Umbilical cord (tissue), 2 donors: ENCODE measurements at places on chromosomes 3 and 15.

DNA sequence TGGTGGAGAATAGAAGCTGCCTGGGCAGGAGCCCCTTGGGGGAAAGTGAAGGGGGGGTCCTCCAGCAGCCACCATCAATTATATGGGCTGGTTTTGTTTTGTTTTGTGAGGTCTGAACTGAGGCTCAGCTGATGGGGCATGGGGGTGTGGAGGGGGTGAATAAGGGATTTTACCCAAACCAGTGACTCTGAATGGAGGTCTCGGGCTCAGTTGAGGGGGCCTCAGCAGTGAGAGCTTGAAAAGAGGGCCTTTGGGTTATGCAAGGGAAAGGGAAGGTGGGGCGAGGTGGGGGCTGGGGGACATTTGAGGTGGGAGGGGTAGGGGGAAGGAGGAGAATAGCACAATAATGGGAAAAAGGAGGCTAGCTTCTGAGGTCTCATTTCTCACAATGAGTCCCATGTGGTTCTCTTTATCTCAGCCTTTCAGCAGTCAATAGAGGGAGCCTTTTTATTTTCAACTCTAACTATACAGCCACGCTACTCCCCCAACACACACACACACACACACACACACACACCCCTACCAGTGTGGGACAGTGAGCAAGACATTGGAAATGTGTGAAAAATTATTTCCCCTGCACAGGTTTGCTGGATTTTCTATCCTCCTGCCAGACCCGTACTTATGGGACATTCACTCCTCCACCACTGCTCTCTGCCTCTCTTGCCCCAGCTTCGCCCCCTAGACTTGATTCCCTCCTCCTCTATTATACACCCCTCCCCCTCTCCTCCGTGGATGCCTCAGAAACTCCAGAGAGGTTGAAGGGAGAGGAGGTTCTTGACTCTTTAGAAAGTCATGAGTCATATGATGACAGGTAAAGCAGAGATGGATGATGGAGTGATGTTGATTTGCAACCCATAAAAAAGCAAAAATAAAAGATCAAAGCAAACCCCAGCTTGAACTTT is 96.0 kb downstream of the GTPBP8 start:
- DNase-seq: no peak

- DNase-seq: no peak
Observed at GRCh38 chr15:53401503-53401902, 358.0 kb downstream of the WDR72 start.

DNA sequence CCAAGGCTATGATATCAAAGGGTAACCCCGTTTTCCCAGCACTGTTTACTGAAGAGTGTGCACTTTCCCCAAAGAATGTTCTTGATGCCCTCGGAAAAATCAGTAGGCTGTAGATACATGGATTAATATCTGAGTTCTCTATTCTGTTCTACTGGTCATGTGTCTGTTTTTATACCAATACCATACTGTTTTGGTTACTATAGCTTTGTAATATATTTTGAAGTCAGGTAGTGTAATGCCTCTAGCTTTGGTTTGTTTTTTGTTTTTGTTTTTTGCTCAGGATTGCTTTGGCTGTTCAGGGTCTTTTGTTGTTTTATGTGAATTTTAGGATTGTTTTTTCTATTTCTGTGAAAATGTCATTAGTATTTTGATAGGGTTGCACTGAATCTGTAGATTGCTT is 95.1 kb downstream of the PLD1 start:
- no peak for DNase-seq

DNA sequence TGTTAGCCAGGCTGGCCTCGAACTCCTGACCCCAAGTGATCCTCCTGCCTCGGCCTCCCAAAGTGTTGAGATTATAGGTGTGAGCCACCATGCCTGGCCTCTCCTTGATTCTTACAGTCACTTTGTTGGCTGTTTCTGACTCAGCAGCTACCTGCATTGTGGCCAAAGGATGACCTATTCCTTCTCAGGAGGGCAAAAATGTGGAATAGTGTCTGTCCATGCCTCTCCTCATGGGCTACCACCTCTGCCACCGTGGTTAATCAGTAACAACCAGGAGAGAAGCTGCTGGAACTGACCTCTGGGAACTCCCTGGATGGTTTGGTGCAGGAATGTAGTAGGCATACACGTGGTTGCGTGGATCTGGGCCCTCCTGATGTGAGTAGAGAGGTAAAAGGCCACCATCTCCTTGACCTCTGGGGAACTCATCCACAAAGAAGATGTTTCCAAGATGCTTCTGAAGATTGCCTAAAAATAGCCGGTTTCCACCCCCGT is 63.3 kb downstream of the FLNB start:
- no peak for DNase-seq

GRCh38 chr3:104546301-104546700 is 820.4 kb upstream of the ALCAM start:
- peak; percentile 82 for DNase-seq

- DNase-seq: no peak
Observed at GRCh38 chr3:35594739-35595138, 44.6 kb upstream of the ARPP21 start.

GRCh38 chr3:166607933-166608521 is 770.8 kb upstream of the BCHE start:
- no peak for DNase-seq

DNA sequence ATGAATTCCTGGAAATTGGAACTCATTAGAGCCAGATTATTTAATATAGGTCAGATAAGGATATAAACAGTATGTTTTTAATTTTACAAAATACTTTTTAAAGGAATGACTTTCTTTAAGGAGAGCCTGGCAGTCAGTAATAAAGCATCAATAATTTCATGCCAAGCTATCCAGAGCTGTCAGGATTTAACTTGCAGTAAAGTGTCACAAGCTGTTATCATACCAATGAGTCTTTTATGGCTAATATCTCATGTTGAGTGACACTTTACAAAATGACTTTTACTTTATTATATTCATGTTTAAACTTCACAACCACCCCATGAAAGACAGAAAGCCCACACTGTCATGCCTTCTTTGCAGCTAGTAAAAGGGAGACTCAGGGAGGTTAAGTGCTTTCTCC is 72.9 kb upstream of the C3orf49 start:
- no peak for DNase-seq

DNA sequence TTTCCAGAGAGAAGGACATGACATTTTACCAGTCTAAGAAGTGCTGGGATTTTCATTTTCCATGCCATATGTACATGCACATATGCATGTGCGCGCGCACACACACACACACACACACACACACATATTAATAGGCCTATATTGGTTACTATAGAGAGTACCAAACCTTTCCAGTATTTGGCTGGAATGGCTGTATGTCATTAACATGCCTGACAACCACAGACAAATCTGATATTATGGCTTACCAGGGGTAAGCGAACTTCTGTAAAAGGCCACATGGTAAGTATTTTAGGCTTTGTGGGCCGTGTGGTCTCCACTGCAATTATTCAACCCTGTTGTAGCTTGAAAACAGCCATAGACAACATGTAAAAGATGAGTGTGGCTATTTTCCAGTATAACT is 97.2 kb upstream of the TSPAN3 start:
- no peak for DNase-seq

DNA sequence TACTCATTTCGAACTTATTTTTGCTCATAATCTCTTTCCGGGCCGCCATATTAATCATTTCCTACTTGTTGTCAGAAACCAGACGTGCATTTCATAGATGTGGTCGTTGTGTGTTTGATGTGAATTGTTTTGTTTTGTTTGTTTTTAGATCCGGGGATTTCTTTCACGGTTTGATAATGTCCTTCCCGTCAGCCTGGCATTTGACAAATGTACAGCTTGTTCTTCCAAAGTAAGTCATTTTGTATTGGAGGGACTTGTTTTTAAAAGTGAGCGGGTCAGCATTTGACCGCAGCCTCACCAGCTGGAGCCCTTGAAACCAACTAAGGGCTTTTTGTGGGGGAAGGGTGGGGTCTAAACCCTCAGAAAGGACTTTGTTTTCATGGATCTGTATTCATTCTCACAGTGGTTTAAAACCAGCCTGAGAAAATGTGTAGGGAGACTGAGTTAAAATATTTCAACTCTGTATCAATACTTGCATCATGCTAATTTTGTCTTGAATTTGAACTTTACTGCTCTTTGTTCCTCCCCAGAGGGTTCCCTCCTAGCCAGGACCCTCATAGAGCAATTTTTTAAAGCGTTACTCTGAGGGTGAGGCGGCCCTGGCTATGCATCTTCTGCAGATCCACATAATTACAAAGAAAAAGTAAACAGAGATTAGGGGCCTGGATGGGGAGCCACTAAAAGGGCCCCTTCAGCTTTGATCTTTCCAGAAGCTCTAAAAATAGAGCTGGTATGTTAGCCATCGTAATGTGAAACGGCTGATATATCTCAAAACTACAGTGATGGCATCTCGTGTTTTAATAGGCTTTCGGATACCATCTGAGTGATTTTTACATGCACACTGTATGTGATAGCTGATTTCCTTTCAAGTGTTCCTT is 107.9 kb downstream of the ATG7 start:
- DNase-seq: peak; percentile 85

DNA sequence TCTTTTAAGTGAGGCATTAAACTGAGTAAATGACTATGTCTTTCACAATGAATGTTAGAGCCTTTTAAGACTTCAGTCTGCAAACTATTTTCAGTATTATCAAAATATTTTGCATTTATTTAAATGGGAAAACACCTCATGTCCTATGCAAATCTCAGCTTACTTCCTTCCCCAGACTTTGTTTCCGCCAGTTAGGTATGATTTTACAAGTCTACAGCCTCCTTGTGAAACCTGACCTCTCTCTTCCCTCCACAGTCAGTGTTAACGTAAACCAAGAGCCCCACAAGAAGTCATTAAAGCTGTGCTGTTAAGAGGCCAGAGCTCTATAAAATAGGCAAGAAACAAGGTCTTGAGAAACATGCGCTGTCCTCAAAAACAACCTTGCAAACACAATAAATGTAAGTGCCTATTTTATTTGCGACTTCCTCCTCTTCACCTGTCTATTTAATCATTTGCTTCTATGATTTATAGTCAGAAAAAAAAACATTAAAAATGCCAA is 48.3 kb downstream of the PRTG start:
- peak; percentile 58 for DNase-seq

DNA sequence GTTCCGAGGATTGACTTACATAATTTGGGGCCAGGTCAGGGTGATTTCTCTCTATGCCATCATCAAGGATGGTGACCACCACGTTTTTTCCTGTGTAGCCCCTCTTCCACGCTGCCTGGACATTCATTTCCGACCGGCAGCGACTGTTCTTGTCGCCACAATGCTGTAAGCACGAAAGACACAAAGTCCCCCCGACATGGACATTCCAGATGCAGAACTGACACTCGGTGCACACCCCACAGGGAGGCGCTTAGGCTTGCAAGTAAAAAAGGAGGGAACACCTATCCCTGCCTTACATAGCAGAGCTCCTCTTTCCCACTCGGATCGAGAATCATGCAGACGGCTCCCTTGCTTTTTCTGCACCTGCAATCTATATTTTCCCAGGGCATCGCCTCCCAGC is 58.2 kb downstream of the PCSK6 start:
- no peak for DNase-seq

- DNase-seq: peak; percentile 64
Observed at GRCh38 chr3:50192689-50193141, 1.3 kb downstream of the GNAT1 start.

DNA sequence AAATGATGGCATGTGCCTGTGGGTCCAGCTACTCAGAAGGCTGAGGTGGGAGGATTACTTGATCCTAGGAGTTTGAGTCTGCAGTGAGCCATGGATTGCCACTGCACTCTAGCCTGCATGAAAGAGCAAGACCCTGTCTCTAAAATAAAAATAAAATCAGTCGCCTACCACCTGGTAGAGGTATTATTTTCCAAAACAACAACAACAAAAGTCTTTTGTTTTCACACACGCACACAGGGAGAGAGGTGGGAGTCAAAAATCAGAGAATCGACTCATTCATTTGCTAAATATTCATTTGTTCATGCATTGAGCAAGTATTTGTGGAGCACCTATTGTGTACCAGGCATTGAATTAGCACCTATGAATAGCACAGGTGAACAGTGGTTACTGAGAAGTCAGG is 218.1 kb downstream of the LRTM1 start:
- DNase-seq: no peak

DNA sequence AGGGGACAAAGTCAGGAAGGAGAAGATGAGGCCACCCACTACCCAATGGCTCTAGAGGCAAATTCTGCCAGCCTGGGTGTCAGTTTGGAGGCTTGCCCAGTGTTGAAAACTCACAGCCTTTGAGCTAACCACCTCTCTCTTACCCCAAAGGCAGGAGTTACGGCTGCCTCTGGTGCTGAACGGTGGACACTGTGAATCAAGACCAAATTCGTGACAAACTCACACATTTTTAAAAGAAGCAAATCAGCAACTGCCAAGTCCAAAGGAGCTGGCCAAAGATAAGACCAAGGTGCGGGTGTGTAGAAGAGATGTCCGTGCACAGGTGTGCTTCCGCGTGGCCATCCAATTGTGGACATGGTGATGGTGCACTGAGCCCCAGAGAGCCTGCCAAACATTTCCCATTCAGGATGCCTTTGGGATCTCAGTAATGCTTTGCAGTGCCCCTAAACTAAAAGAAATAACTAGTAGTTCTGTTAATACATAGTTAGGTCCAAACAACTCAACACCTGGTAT is 74.6 kb downstream of the FAM174B start:
- no peak for DNase-seq

- DNase-seq: no peak
Observed at GRCh38 chr15:71573599-71573998, 236.8 kb upstream of the NR2E3 start.

DNA sequence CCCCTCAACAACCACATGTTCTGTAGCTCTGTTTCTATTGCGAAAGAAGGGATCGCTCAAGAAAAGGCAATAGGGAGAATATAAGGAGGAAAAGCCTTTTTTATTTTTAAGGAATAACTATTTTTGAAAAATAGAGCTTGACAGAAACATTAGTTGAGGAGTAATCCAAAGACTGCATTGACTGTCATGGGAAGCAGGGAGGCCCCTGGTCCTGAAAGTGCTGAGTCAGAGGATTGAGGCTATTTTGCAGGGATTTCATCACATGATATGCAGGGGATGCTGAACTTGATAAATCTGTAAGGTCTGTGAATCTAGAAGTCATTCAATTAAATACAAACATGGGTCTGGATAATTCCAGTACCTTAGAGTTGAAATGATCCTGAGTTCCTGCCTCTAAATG is 92.0 kb downstream of the MTHFS start:
- peak; percentile 56 for DNase-seq

DNA sequence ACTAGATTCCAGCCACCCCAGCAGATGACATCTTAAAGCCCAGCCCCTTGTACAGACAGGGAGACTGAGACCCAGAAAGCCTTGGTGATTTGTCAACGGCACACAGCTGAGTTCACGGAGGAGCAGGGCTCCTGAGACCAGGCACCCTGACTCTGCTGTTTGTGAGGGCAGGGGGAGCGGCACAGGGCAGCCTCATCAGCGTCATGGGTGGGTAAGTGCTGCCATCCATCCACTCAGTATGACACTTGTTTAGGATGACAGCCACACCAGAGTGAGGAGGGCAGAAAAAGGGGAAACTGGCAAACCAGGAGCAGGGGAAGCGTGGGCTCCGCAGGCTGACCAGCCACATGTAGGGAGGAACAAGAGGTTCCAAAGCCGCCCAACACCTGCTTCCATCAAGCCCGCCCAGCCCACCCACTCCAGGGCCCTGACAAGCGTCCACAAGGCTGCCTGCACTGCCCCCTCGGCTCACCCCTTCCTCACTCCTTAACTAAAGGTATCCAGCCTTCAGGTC is 19.9 kb downstream of the RBPMS2 start:
- DNase-seq: no peak
